CD4-positive, alpha-beta memory T cell (primary cell): ENCODE measurements at places on chromosomes 3 and 15.

DNA sequence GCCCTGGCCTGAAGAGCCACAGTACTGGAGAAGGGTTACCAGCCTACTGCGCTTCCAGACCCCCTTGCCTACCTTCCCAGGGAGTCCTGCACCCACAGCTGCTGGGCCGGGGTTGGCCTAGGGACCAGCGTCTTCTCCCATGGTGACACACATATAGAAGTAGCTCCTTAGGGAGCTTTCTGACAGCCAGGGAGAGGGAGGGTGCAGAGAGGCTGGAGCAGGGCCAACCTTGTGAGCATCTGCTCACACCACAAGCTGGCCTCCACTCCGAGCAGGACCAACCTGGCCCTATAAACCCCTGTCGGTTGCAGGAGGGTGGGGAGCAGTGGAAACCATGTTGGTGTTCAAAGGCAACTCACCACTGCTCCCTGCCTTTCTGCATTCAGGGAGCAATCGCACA is 35.2 kb downstream of the SRPRB start:
- no peak for DNase-seq

DNA sequence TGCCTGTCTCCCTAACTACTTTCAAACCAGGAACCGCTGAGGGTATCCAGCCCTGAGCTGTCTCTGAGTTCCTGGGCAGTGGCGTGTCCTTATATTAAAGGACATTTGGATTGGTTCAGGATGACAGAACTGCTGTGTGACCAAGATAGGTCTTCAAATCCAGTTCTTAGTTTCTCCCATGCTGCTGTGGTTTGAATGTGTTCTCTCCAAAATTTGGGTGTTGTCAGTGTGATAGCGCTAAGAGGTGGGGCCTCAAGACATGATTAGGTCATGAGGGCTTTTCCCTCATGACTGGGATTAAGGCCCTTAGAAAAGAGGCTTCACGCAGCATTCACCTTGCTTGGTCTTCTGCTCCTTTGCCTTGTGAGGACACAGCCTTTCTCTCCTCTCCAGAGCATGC is 376.5 kb upstream of the TPM1 start:
- no peak for DNase-seq

DNA sequence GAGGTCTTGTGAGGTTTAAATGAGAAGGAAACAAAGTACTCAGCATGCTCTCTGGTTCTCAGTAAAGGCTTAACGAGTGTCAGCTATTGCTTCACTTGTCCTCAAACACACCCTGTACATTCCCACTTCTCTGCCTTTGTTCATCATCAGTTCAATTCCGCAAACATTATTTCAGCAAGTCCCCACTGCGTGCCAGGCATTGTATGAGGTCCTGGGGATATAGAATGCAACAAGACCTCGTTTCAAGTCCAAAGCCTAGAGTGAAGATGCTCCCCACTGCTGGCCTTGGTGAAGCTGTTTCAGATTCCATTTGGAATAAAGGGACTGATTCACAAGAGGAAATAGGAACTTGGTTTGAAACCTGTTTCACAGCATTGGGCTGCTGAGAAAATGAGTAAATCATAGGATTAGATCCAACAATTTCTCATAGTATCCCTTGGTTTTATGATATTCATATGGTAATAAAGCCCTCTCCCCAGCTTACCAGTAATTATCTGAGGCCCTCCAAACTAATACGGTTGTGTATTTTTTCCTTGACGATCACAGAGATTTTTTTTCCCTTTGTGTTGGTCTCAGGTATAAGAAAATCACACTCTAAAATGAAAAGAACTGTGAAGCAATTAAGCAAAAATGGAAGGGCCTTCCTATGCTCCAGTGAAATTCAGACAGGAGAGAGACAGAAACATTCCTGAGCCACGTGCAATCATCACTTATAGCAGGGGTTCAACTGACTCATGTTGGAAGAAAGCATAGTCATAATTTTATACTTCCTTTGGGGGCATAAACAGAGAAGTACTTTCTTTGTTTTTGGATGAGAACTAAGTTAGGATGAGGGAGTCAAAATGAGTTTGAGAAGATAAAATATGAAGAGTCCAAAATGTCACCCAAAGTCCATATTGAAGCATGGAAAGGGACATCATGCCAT is 258.6 kb downstream of the RORA start:
- DNase-seq, result no peak

DNA sequence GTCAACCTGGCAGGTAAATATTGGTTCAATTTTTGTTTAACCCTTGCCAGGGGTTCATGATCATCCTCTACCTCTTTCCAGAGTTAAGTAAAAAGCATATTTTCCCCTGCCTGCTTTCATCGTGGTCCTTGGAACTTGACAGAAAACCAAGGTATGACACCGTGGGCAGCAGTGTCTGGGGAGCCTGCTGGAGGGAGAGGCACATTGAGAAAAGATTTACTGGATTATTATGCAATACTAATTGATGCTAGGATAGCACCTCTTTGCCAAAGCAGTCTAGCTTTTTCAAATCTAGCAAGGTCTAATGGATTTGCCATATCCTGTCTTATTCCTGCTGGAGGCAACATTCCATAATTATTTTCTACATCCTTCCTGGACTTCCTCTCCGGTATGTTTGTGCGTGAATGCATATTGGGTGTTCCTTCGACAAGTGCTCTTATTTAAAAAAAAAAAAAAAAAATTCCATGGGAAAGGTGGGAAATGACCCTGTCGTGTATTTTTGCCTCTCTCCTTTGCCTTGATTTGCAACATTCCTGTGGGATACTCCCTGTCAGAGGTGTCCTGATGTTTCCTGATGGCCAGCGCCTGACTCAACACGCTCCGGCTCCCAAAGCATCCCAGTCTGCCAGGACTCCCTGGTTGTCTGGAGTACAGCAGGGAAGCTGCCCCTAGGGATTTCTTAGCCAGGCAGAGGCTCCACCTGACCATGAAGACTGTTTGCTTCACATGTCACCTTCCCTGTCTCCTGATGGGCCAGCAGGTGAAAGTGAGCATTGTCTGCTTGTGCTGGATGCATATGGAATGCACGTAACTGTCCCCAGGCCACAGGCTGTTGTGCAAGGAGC is 6.3 kb downstream of the BHLHE40 start:
- DNase-seq, result no peak

DNA sequence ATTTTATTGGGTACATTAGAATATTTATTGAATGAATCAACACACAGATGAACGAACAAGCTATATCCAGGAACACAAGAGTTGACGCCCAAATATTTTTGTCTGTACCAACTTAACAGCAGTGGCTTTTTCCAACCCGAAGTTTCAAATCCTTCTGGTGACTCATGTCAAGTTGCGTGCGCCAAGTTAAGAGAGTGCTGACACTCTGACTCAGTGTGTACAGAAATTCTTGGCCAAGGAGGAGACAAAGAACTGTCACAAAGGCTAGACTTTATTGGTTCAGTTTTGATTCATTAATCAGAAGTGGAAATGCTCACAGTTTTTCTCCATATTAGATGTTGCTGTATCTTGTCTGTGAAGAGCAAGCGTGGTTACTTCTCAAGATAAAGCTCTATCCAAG is 59.6 kb upstream of the TSC22D2 start:
- no peak for DNase-seq

GRCh38 chr3:149415484-149415883 is 38.0 kb upstream of the TM4SF1 start:
- no peak for DNase-seq
